SJSA1 (cell line): ENCODE measurements at places on chromosomes 1 and 21. TPM values are rescaled to one million over a fixed set of nuclear protein-coding genes. Genes with fewer than 3 reads are reported as not detected.

DNA sequence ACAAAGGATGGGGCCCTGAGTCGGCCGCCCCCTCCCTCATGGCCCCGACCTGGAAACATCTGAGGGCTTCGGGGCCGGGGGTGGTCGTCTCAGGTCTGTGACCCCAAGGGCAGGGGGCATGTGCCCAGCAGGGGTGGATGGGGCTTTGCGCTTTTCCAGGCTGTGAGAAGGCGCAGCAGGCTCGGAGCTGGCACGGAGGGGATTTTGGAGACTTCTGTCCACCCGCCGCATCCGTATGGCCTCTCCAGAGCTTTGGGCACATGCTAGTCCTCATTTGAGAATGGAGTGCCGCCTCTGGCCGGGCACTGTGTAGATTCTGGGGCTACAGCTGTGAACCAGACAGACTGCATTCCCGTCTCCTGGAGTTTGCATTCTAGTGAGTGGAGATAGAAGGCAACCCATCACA, 66.1 kb upstream of the WNT4 start:
- DNase-seq, result no peak

The DNAH14 gene
- 36.2 and 51.7 TPM in 2 replicates for total RNA-seq

DNA sequence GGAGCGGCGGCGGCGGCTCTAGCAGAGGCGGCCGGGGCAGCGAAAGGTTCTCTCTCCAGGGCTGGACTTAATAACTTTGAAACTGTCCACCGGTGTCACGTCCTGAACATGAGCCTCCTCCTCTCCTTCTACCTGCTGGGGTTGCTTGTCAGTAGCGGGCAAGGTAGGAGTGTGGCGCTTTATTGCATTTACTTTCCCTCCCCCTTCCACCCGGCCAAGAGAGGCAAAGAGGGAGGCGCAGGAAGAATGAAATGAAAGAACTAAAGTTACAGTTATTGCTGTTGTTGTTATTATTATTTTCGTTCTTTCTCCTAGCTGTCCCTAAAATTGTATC, 214 bp downstream of the NCAM2 start:
- no peak for DNase-seq

DNA sequence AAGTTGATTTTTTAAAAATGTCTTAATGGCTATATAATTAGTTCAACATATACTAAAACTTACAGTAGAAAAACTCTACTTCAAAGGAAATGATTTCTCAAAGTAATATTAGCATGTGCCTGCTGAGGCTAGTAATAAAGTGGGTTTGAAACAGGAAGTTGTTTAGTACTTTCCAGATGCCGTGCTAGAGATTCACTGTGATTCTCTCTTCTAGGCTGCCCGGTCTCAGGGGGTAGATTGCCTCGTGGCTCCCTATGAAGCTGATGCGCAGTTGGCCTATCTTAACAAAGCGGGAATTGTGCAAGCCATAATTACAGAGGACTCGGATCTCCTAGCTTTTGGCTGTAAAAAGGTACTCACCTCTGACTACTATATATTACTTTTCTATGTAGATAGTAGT, 9.1 kb downstream of the EXO1 start:
- no peak for DNase-seq

DNA sequence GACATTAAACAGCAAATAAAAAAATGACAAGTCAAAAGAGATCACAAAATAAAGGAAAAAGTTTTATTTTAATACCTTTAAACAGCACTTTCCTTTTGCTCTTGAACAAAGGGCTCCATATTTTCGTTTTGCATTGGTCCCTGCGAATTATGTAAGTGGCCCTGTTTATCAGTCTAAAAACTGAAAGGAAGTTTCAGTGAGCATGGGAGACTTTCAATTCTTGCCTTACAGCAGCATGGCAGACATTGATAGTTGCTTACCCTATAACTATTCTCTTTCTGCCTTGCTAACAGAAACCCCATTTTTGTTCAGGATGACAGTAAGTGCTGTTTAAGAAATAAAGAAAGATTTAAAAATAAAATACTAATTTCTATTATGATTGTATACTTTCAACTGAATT, 5.2 kb upstream of the SH3GLB1 start:
- DNase-seq, result no peak

The GJA9 gene
- total RNA-seq, result not detected in 2 replicates

GRCh38 chr1:165843304-165843703, 15.9 kb downstream of the UCK2 start:
- DNase-seq, result no peak

The TMPRSS3 gene
- 0.45 TPM in 1 of 2 replicates, not detected in the other for total RNA-seq

DNA sequence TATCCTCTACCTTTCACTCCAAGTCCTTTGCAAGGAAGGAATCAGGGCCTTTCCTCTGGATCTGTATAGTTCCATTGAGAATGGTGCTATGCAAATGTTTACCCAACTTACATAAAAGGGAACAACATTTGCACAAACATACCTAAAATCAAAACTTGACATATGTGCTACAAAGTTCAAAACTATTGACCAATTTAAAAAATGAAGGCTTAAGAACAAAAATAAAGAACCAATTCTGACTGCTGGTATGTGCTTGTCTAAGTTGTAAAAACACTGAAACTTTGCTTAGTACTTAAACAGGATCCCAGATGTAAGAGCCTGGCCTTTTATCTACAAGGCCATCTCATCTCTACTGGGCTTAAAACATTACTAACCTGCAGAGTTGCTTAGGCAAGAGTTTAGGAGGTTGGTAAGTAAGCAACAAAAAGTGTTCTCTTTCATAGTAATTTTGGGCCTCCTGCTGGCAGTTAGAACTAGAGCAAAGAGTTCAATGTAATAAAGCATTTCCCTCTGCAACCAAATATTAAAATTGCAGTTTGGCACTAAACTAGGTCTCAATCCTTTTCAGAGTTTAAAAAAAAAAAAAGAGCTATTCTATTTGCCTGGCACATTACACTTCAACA, 2.0 kb downstream of the SCMH1 start:
- DNase-seq, result peak; percentile 11

- no peak for DNase-seq
Observed at GRCh38 chr1:165454091-165454610, 9.2 kb upstream of the RXRG start.

DNA sequence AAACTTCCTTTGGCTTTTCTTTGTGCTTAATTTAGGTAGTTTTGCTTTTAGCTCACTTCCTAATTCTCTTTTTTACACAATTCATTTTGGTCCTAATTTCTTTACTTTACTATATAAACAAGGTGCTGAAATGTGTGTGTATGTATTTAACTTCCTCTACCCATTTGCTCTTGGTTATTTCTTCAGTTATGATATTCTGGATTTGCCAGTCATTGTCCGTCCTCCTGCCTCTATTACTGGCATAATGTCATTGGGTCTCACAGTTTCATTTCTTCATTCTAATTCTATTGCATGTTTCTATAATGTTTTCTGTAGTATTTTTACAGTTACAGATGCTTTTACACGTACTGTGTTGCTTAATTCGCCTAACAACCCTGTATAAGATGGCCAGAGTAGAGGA, 96.2 kb downstream of the ZMYM4 start:
- no peak for DNase-seq

- DNase-seq, result peak; percentile 73
Observed at GRCh38 chr1:20717452-20718342, at the start of gene KIF17. TSS of gene KIF17 (minus strand) at chr1:20718007. CDS start at chr1:20717706, 301 bp downstream.

DNA sequence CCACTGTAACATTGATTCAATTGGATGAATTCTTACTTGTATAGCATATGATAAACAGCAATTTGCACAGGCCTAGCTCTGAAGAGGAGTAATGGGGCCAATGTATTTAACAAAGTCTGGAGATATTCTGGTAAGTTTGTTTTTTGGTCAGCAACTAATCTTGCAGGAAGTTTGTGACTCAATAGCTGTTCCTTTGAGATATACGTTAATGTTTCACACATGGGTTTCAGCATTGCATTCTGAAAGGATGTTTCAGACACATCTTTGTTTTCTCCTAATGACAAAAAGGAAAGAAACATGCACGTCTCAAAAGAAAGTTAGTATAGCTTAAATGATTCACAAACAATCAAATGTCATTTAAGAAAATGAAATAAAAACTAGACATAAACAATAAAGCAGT, 49.0 kb downstream of the LTN1 start:
- DNase-seq, result no peak

DNA sequence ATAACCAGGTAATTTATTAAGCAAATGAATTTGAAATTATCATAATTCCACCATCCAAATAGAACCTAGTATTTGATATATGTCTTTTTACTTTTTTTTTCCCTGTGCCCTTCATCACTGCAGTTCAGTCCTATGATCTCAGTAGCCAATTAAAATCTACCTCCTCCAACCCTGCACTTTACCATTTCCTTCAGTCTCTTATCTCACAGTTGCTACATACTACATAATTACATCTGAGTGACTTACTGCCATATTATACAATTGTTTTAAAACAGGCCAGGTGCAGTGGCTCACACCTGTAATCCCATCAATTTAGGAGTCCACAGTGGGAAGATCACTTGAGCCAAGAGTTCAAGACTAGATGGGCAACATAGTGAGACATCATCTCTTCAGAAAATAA, 73.2 kb downstream of the PRKACB start:
- no peak for DNase-seq

The RGS13 gene
- not detected in 2 replicates for total RNA-seq

The OR2T35 gene
- total RNA-seq, result not detected in 2 replicates

DNA sequence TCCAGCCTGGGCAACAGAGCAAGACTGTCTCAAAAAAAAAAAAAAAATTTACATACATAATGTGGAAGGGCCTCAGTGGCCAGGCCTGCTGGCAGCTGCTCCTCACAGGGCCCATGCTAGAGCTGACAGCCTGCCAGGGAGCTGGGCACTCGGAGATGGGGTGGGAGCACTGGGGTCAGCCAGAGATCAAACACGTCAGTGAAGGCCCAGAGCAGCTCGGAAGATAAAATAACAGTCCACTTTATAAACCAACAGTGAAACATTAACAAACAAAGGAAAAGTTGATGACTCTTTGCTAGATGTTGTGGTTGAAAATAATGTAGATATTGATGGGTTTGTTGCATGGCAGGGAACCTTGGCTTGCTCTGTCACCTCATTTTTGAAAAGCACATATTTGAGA, 42.7 kb downstream of the ATP5PF start:
- DNase-seq, result no peak
